ENCODE measurements at places on chromosomes 1 and 21.

DNA sequence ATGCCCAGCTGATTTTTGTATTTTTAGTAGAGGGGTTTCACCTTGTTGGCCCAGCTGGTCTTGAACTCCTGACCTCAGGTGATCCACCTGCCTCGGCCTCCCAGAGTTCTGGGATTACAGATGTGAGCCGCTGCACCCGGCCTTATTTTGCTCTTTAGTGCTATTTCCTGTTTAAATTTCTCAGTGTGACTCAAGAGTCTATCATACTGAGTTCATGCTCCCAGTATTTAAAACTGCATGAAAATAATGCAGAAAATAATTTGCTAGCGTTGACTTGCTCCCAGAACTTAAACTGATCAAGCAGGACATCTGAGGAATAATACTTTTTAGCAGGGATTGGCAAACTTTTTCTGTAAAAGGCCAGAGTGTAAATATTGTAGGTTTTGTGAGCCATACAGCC lies 86.4 kb upstream of the C1orf21 start:
- DNase-seq: no peak

- no peak for DNase-seq
These were observed 42.6 kb upstream of the A3GALT2 start for GRCh38 chr1:33363470-33363861.

- no peak for DNase-seq
These were observed 858.3 kb upstream of the TMPRSS15 start for GRCh38 chr21:19261731-19262376.

DNA sequence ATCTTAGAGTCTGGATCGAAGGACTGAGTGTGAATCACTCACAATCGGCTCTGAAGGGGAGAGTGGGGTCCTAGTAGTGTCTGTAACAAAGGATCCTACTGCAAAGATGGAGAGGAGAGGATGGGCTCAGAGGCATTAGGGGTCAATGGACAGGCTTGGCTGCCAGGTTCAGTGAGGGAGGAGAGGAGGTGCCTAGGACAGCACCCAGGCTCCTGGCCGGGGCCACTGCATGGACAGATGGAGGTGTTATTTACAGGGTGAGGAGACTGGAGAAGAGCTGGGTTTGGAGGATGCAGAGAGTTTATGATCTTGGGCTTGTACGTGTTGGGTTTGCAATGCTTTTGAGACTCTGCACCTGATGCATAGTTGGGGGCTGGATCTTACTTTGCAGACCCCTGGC lies 658.9 kb downstream of the PTPRU start:
- no peak for DNase-seq

GRCh38 chr21:17640821-17641220 lies 28.1 kb upstream of the BTG3 start:
- no peak for DNase-seq

DNA sequence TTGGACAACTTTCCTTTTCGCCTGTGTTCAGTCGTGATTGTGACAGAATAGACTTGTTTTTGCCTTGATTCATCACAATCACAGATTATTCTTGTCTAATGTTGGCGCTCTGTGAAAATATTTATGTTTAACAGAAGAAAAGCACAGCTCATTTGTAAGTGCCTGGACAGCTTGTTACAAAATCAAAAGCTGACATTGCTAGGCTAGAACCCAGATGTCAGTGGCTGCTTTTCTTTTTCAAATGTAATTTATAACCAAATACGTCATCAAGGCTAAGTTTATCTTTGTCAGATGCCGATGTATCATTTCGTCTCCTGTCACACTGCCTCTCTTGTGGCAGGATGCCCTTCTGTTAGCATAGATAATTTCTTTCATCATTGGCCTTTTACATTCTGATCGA lies 1227.3 kb downstream of the PLA2G4A start:
- DNase-seq: no peak

DNA sequence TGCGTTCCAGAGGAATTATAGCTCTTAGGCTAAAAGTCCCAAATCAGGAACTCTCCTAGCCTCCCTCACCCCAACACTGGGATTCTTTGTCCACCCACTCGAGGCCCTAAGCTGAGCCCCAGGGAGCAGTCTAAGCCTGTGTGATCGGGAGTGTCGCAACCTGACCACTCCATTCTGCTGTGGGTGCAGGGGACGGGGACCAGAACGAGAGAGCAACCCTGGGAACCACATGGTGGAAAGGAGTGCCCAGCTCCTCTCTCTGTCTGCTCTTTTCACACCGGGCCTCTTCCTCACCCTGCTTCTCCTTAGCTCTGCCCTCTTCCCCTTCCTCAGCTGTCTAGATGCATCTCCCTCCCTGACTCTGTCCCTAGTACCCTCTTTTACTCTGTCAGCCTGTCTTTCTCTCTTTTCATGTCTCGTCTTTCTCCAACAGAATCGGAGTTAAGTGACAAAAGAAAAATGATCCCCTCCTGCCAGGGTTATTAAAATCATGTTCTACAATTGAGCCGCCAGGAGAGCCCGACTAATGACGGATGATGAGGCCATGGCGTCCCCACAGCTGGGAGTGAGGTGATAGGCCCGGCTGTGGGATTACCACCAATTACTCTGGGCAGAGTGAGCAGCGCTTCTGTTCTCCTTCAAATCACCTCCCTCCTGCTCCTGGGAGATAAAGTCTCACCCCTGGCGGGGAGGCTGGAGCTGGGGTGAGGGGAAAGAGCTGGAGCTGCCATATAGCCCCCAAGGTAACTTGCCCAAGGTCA lies 34.5 kb upstream of the CSF3R start:
- DNase-seq: no peak

DNA sequence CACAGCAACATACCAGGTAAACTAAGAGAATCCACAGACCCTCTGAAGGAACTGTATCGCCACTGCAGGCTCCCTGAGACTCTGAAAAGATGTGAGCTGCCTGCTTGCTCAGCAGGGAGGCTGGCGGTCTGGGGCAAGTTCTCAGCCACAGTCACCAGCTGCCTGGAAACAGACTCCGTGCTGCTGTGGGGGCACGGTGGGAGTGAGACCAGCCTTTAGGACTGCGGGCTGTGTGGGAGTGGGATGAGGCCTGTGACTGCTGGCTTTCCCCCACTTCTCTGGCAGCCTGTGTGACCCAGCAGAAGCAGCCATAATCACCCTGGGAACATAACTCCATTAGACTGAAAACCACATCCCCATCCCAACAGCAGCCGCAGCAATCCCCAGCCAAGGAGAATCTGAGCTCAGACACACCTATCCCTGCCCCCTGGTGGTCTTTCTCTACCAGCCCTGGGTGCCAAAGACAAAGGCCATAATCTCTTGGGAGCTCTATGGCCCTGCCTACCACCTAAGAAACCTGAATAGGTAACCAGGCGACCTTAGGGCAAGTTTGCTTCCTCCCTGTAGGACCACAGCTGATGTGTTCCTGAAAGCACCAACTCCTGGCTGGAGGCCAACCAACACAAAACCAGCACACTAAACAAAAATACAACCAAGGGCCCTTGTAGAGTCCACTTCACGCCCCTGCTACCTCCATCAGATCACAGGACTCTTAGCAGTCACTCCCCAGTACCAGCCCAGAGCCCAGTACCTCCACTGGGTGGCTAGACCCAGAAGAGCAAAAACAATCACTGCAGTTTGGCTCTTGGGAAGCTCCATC lies 151.5 kb downstream of the SMYD3 start:
- DNase-seq: no peak

DNA sequence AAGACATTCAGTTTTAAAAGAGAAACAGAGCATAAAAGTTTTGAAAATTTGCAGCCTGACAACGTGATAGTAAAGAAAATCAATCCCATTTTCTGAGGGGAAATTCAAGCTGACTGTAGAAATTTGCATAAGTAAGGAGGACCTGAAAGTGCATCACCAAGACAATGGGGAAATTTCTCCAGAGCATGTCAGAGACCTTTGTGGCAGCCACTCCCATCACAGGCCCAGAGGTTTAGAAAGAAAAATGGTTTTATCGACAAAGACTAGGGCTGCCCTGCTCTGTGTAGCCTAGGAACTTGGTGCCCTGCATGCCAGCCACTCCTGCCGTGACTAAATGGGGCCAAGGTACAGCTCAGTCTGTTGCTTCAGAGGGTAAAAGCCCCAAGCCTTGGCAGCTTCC lies 1640.2 kb upstream of the PRMT6 start:
- DNase-seq: no peak

DNA sequence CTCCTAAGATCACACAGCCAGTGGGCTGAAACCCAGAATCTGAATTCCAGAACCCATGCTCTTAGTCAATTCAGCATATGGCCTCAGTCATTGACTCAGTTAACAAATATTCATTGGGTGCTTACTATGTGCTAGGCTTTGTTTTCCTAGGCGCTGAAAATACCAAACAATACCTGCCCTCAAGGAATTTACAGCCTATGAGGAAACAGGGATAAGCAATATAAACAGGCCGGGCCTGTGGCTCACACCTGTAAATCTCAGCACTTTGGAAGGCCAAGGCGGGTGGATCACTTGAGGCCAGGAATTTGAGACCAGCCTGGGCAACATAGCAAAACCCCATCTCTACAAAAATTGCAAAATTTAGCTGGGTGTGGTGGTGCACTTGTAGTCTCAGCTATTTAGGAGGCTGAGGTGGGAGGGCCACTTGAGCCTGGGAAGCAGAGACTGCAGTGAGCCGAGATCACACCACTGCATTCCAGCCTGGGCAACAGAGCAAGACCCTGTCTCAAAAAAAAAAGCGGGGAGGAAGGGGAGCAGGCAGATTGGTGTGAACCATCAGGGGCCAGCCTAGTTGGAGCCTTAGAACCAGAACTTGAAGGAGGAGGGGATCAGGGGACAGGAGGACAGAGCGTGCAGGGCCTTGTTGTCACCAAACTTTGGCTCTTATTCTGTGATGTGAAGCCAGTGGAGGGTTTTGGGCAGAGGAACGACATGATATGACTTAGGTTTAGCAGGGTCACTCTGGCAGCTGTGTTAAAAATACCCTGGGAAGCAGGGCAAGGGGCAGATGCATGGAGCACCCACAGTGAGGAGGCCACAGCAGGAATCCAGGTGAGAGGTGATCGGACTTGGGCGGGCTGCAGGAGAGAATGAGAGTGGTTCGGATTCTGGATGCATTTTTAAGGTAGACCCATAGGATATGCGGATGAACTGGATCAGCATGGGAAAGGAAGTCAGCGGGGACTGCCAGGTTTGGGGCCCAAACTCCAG lies 5.8 kb downstream of the TINAGL1 start:
- no peak for DNase-seq

- no peak for DNase-seq
These were observed 135.8 kb upstream of the PBX1 start for GRCh38 chr1:164423136-164423535.

GRCh38 chr1:40141878-40142535 lies 19.2 kb upstream of the RLF start:
- DNase-seq: no peak

- DNase-seq: peak; percentile 74
These were observed 531 bp upstream of the HMGN2 start for GRCh38 chr1:26471498-26472319.

DNA sequence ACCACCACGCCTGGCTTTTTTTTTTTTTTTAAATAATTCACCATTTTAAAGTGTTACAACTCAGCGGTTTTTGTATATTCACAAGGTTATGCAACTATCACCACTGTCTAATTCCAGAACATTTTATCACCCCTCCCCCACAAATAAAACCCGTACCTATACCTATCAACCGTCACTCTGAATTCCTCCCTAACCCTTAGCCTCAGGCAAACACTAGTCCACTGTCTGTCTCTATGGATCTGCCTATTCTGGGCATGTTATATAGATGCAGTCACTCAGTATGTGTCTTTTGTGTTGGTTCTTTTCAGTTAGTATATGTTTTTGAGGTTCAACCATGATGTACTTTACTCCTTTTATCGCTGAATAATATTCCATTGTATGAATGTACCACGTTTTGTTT lies 19.3 kb upstream of the GRHL3 start:
- no peak for DNase-seq

DNA sequence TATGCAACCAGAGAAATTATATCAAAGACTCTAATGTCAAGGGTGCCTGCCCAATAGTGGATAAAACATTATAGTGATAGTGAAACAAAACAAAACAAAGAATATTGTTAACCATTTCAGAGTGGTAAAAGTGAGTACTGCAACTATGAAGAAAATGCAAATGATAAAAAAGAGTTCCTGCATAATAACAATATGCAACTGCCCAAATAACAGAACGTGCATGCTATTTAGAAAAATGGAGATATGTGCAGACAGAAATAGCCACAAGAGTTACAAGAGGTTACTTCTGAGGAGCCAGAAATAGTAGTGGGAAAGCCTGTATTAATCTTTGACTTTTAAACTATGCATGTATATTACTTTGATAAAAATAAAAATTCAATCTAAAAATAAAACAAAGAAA lies 302.5 kb downstream of the NEGR1 start:
- DNase-seq: no peak

Measured in Karpas-422 (cell line).